ENCODE measurements at places on chromosomes 13 and 19.

GRCh38 chr13:112366907-112367646 lies 9.1 kb upstream of the SPACA7 start:
- DNase-seq: peak; percentile 63

GRCh38 chr13:101738336-101738735 lies 285.9 kb downstream of the ITGBL1 start:
- DNase-seq: no peak

DNA sequence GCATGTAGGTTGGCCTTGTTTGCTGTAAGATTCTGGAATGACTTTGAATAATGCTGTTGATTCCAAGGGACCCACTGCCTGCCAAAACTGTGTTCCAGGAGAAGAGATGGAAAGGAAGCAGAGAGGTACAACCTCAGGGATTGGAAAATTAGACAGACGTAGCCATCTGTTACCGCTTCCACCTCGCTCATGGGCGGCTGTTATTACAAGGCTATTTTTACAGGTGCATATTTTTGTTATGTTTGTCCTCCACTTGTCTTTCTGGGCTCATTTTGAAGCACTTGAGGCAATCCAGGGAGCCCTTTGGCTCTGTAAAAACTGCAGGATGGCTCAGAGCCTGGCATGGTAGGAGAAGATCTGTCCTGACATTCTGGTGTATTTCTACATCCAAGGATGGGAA lies 276.4 kb upstream of the TMTC4 start:
- DNase-seq: no peak

DNA sequence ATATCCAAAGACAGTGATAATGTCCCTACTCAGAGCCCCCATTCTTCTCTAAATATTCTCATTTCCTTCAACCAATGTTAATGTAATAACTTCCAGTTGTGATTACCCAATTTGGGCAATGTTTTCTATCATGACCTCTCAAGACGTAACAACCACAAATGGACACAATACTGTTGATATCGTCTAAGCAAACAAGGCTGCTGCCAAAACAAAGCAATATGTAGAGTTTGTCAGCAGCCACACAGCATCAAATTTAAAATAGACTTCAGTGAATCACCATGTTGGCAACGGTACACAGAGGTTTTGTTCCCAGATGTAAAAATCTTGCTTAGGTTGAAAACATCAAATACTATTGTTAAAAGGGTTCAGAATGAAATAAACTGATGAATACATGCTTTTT lies 205.1 kb downstream of the DACH1 start:
- peak; percentile 50 for DNase-seq
